ENCODE measurements at places on chromosomes 4 and X.

DNA sequence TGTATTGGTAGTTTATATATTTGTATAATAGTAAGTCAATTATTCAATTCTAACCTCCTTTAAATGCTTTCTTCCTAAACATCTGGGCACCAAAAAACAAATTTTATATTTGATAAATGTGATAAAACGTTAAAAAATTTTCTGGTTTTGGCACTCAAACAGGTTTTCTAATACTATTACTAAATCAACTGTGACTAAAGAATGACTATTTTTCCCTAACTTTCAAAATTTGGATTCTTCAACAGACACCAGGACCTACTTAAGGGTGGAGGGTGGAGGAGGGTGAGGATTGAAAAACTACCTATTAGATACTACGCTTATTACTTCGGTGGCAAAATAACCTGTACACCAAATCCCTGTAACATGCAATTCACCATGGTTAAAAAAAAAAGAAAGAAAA is 555.5 kb downstream of the IL15 start:
- no peak for DNase-seq

- no peak for DNase-seq
Observed at GRCh38 chr4:126238013-126238412, 923.3 kb downstream of the FAT4 start.

DNA sequence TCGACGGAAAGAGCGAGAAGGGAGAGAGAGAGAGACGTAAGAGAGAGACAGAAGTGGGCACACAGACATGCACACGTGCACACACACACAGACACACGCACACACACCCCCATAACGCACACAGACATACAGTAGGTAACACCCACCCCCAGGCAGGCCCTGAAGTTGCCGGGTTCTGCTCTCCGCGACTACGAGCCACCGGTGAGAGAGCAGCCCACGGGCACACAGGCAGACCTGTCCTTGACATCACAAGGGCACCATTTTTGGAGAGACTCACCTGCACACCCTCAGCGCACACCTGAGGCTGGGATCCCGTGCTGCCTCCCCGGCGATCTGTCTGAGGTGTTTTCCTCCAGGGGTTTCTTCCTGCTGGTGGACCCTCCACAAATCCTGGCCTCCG is 1171.0 kb upstream of the PCDH10 start:
- DNase-seq = no peak

GRCh38 chr4:40546969-40547788 is 82.5 kb downstream of the RBM47 start:
- no peak for DNase-seq

DNA sequence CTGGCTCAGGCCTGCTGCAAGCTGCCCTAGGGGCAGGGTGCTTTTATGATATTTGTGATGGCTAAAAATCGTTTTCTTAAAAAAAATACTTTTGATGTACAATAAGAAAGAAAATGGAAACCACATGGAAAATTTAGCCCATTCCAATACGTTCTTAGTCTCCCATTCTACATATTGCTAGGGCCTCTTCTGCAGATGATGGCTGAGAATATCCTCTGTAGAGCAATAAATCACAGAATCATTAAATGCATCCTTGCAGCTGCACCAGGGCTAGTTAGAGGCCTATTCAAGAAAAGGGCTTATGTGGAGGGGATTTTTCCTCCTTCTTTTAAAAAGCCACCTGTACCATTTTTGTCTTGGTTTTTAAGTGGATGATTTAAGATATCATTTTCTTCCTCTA is 97.6 kb upstream of the C1GALT1C1 start:
- no peak for DNase-seq

- DNase-seq = no peak
Observed at GRCh38 chr4:183249854-183250253, 70.2 kb downstream of the CLDN22 start.

All from stimulated activated CD4-positive, alpha-beta T cell treated with anti-CD3 and anti-CD28 coated beads, Interleukin-4, amount 100 ng/mL, for 4 hours (primary cell).